ENCODE measurements at places on chromosomes 1 and 21.

- DNase-seq, result no peak
Measured at GRCh38 chr1:170590921-170591705, 59.1 kb downstream of the GORAB start.

GRCh38 chr1:33438364-33439160, 7.7 kb upstream of the PHC2 start:
- DNase-seq, result no peak

DNA sequence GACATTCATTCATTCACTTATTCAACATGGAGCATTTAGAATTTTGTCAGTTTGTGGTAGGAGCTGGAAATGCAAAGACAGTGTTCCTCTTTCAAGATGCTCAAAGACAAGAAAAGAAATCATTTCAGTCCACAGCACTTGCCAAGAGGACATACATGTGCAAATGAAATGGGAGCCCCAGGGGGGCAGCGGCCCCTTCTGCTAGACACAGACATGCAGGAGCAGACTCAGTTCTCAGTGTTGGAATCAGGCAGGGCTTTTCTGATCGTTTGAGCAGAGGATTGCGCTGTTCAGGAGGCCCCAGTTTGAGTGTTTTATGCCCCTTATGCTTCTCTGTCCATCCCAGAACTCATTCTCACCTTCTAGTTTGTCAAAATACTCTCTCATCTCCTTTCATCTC, 35.6 kb upstream of the VASH2 start:
- no peak for DNase-seq

- no peak for DNase-seq
Measured at GRCh38 chr1:109083923-109084322, 6.6 kb upstream of the TMEM167B start.

DNA sequence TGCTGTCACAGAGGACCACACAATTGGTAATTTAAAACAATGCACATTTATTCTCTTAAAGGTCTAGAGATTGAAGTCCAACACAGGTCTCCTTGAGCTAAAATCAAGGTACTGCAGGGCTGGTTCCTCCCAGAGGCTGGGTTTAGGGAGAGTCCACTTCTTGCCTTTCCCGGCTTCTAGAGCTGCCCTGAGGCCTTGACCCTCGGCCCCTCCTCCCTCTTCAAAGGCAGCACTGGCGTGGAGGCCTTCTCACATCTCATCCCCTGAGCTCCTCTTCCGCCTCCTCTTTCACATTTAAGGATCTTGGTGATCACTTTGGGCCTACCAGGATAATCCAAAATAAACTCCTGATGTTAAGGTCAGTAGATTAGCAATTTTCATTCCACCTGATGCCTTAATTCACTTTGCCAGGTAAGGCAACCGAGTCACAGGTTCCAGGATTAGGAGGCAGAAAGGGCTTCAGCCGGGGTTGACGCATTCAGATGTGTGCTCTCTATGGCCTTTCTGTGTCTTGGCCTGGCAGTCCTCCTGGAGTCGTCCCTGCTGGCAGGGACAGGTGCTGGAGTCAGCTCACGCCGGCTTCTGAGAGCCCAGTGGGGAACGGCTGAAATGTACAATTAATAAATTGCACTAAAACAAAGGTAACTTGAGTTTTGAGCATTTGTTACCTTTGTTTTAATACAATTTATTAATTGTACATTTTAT, 61.2 kb upstream of the ABCG1 start:
- no peak for DNase-seq

- DNase-seq, result no peak
Measured at GRCh38 chr1:109946511-109946910, 35.9 kb downstream of the CSF1 start.

GRCh38 chr1:243391355-243391754, 135.5 kb downstream of the SDCCAG8 start:
- DNase-seq, result no peak

GRCh38 chr1:21184276-21184675, 7.6 kb upstream of the EIF4G3 start:
- no peak for DNase-seq

DNA sequence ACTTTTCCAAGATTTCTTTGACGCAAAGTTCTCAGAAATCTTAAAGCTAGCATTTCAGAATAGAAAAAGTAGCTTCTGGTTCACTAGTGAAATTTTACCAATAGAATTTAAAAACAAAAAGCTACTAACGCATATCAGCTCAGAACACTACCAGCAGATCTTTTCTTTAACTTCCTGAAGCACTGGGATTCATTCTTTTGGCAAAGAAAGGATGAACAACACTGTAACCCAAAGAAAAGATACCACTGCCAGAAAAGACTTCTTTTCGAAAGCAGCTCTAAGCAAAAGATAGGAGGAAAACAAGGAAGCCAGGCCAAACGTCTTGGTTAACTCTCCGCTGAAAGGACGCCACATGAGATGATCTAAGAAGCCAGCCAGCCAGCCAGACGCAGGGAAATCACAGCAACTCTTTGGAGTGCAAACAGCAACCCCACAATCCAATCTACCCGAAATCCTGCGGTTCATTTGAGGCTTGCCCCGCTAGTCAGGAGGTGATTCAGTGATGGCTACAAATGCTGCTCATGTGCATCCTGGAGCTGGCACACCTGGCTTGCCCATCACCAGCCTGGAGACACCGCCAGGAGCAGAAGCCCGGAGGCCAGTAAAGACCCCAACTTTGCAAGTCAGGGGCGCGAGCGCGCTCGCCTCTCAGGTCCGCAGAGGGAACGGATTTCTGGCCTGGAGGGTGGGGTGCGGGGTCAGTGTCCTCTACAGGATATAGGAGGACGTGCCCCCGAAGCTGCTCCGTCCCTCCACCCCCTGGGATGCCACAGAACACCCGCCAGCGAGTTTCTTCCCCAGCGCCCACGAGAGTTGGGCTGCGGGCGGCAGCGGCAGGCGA, 812 bp downstream of the NBPF1 start:
- no peak for DNase-seq

- peak; percentile 80 for DNase-seq
Measured at GRCh38 chr1:32250893-32251716, at the start of gene LCK. LCK (plus strand) TSS chr1:32251265; CDS start chr1:32274330, 23,065 bp downstream.

GRCh38 chr1:51190961-51191360, 45.1 kb upstream of the RNF11 start:
- no peak for DNase-seq

DNA sequence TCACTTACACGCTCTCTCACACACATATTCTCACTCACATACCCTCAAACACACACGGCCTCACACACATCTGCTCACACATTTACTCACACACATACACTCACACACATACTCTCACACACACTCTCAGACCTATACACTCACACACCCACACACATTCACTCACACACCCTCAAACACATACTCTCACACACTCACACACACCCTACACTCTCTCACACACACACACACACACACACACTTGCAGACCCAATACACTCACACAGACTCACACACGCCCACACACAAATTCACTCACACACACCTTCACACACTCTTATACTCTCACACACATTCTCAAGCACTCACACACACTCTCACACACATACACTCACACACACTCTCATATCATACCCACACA, 155.5 kb upstream of the BACE2 start:
- no peak for DNase-seq

GRCh38 chr1:171221665-171222591, 26.4 kb upstream of the FMO1 start:
- DNase-seq, result no peak

DNA sequence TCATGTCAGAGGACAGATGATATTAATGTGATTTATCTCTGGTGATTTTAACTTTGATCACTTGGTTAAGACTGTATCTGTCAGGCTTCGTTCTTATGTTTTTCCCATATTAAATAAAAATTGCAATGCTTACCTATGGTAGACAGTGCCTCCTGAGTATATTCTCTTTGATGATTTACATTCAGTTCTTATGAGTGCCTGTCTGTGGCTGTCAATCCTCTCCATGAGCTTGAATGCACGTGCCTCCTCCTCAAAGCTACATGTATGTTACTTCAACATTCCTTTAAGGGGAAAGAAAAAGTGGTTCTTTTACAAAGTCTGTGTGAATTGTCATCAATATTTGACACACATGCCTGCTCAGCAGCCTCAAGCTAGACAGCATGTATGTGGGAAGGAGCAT, 44.2 kb upstream of the RGS2 start:
- no peak for DNase-seq

- DNase-seq, result no peak
Measured at GRCh38 chr1:53737648-53738204, 1.2 kb downstream of the GLIS1 start.

- no peak for DNase-seq
Measured at GRCh38 chr21:26849428-26850115, 4.4 kb upstream of the ADAMTS1 start.

DNA sequence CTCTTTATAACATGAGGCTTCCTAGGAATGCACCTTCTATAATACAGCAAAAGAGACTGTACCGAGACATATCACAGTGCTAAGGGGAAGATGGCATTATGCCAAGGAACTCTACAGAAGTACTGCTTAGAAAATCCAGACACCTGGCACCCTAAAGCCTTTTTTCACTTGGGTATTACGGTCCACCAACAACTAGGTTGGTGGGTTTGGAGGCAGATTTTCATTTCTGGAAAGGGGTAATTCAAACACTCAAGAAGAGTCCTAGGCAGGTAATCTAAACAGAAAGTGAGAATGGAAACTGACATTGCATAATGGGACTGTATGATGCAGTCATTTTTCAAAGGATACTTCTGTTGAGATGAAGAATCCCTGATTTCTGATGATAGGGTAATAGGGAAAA, 19.6 kb downstream of the SCMH1 start:
- DNase-seq, result no peak

GRCh38 chr1:59747420-59748024, 67.2 kb upstream of the HOOK1 start:
- DNase-seq, result no peak

DNA sequence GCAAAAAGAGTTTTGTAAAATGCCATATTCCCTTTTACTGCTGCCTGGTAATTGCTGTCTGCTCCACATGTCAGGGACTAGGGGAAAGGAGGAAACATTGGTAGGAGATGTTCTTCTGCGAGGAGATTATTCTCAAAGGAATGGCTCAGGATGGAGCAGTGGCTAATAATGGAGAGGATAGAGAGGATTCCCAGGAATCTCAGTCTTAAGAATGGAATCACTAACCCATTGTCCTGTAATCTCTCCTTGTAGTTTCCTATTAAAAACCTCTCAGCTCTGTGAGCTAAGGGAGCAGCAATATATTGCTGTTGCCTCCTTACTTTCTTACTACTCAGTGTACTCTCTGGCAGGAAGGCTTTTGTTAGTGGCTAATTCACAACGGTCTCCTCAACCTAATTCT, 175.4 kb downstream of the HS2ST1 start:
- no peak for DNase-seq

GRCh38 chr1:235597867-235598553, 51.6 kb downstream of the GNG4 start:
- no peak for DNase-seq

DNA sequence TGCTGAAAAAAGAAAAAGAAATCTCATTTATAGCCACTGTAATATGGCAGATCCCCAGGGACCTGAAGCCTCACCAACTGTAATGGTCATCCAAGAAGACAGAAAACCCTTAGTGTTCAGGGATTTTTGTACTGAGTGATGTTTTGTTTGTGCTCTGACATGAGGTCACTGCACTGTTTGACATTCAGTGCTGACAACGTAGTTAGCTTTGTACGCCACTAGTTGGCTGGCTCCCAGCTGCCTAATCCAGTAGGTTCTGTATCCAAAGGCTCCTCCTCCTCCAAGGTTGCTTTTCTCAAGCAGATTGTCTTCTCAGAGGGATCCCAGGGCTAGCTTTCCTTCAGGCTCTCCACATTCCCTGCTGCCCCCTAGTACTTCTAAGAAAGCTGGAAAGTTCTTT, 9.5 kb upstream of the YRDC start:
- DNase-seq, result no peak

Measured in stimulated activated CD4-positive, alpha-beta T cell treated with anti-CD3 and anti-CD28 coated beads, Interleukin-1b, Interleukin-23, amount 100 ng/mL, for 48 hours (primary cell).